ENCODE measurements at places on chromosomes 6 and 20.

- DNase-seq: no peak
Measured at GRCh38 chr6:5457041-5457440, 195.7 kb downstream of the FARS2 start.

GRCh38 chr6:35592178-35592577, 79.5 kb upstream of the TULP1 start:
- no peak for DNase-seq

- peak; percentile 15 for DNase-seq
Measured at GRCh38 chr6:98839781-98840361, 5.5 kb downstream of the POU3F2 start.

- no peak for DNase-seq
Measured at GRCh38 chr6:1028723-1029122, 283.2 kb upstream of the FOXQ1 start.

- no peak for DNase-seq
Measured at GRCh38 chr6:110331816-110332215, 26.3 kb downstream of the METTL24 start.

DNA sequence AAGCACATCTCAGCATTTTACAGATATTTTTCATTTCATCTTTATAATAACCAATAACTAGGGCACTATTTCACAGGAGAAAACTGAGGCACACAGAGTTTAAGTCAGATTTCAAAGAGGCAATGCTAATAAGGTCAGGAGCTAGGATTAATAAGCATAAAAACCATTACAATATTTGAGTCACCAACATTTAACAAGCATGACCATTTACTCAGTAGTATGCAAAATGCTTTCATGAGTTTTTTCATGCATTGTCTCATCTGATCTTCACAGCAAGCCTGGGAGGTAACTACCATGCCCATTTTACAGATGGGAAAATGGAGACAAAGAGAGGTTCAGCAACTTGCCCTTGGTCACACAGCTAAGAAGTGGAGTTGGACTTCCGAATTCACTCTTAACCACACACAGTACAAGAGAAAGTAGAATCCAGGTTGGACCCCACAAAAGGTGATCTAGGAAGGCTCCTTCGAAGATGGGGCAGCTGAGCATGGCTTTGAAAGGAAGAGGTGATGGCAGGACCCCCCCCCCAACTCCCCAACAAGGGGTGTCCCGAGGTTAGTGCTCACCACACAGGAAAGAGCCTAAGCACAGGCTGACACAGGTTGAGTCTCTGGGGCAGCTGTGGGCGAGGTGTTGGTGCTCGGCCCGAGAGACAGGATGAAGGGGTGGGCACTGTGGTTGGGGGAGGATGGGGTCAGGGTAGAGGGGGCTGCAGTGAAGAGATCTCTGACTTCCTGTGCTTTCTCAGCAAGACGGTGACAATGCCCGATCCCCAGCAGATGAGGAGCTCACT, 108.8 kb downstream of the PREX1 start:
- no peak for DNase-seq

- DNase-seq: no peak
Measured at GRCh38 chr6:149227796-149228195, 89.7 kb upstream of the TAB2 start.

GRCh38 chr20:20580139-20580538, 132.3 kb downstream of the RALGAPA2 start:
- no peak for DNase-seq

DNA sequence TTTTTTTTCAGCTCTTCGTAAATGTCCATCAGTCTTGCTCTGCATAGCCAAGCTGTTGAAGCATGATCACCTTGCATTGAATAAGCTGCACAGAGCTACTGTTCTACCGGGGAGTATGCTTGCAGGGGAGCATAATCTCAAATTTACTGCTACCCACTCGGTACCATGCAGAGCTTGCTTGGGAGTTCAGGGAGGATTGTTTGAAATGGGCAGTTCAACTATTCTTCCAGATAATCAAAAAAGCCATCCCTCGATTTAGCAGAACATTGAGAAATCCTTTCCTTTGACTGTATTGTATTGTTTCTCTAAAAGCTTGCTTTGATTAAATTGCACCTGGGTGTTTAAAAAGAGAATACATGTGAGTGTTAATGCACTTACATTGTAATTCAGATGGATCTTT, 332.6 kb downstream of the UTRN start:
- DNase-seq: no peak

DNA sequence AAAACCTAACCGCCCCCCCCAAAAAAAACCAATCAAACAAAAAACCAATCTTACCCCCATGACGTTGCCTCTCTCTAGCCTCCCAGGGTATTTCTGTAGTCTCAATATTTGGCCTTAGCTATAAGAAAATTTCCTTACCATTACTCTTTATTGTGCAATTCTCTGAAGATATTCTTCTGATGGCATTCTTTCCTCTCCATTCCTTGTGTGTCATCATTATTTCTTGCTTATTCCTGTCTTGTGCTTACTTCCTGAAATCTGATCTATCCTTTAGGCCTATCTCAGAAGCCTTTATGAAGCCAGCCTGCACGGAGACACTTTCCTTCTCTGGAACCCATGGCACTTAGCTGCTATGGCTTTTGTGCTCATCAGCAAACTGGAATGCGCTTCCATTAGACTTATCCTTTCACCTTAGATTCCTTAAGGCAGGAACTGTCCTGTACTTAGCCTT, 65.9 kb upstream of the DDR1 start:
- no peak for DNase-seq

GRCh38 chr6:31585491-31585890, 586 bp upstream of the LST1 start:
- DNase-seq: no peak

DNA sequence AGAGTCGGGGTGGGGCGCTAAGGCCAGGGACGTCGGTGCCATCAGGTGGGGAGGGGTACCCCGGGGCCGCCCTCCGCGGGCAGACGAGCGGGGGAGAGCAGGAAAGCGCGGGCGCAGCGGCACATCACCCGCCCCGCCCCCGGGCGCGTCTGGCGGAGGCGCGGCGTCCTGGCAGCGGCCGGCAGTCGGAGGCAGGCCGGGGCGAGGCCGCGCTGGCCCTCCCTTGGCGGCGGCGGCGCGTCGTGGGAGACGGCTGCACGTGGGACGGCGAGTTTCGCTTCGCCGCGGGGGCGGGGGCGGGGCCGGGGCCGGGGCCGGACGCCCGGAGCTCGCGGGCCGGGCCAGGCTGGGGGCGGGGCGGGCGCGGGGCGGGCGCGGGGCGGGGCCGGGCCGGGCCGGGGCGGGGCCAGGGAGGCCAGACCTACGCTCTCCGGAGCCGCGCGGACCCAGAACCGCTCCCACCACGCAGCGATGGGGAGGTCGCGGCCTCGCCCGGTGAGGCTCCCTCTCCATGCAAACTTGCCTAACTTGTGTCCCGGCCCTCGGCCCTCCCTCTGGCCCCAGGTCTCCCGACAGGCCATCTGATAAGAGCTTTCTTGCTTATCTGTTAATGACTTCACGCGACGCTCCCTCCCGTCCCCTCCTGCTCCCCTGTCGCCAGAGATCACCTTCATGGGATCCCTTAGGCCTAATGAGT, 12.5 kb downstream of the ITPR3 start:
- peak; percentile 27 for DNase-seq

- no peak for DNase-seq
Measured at GRCh38 chr6:152143359-152143758, 335.9 kb downstream of the ESR1 start.

DNA sequence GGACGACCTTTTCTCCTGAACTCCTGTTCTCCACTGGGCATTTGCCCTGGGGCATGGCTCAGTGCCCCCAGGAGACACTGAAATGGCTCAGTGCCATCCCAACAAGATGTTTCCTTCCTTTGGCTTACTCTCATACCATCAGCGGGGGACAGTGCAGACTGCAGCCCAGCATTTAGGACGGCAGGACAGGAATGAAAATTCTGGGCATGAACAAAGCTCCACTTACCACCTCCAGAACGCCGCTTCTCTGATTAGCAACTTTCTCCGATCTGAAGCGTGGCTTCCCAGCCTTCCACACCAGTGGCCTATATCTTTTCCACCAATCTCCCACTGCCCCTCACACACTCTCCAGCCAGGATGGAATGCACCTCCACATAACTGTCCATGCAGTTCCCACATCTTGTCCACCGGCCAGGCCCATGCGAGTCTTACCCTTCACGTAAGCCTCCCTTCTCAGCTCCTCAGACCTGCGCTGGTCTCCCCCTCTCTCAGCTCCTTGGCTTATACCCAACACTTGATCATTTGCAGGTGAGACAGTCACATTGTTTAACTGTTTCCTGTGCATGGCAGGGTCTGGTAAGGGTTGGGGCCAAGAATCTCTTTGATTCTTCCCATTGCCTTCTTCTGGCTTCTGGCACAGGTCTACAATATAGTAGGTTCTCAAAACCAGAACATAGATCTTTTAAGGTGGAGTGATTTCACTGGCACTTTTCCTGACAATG, 114.5 kb downstream of the FYN start:
- DNase-seq: no peak

All from NCI-H1105 (cell line).